ENCODE measurements at places on chromosomes 1 and 21.
A peak's percentile ranks its signal among the peaks of the same experiment; 100 is the strongest.

GRCh38 chr1:33430692-33431593, at the start of gene PHC2:
Gene PHC2, minus strand, starts transcription at chr1:33431095. Its CDS starts 55,556 bp downstream, at chr1:33375539.
- DNase-seq = peak; percentile 94

DNA sequence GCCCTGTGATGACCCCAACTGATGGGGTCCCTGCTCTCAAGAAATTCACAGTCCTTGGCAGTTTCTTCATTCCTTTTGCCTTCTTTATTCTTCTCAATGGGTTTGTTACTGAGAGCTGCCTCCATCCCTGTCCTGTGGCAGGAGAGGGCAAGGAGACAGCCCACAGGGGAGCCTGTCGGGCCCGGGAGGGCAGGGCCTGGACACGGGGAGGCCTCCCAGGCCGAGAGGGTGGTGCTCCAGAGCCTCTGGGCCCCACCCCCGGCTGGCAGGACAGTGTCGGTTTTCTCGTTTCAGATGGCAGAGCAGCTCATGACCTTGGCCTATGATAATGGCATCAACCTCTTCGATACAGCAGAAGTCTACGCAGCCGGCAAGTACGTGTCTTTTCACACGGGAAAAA, 36.2 kb downstream of the KCNAB2 start:
- no peak for DNase-seq

GRCh38 chr1:172487550-172487949, 43.7 kb upstream of the PIGC start:
- DNase-seq = no peak

DNA sequence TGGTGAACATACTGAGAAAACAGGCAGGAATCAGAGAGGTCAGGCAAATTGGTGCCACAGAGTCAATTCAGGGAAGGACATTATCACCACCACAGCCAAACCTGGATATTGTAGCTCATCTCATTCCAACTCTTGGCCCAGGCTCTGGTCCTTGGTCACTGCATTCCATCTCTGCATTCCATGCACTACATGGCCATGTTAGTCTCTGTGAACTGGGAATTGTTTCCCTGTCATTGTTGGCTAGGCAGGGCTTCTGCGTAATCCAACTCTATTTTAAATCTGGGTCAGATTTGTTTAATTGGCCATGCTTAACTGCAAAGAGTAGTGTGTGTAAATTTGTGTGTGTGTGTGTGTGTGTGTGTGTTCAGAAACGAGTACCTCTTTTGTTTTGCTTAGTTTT, 837.6 kb upstream of the ADAMTS5 start:
- no peak for DNase-seq

- DNase-seq = no peak
These were observed 341.1 kb upstream of the RUNX1 start for GRCh38 chr21:35390013-35390776.

DNA sequence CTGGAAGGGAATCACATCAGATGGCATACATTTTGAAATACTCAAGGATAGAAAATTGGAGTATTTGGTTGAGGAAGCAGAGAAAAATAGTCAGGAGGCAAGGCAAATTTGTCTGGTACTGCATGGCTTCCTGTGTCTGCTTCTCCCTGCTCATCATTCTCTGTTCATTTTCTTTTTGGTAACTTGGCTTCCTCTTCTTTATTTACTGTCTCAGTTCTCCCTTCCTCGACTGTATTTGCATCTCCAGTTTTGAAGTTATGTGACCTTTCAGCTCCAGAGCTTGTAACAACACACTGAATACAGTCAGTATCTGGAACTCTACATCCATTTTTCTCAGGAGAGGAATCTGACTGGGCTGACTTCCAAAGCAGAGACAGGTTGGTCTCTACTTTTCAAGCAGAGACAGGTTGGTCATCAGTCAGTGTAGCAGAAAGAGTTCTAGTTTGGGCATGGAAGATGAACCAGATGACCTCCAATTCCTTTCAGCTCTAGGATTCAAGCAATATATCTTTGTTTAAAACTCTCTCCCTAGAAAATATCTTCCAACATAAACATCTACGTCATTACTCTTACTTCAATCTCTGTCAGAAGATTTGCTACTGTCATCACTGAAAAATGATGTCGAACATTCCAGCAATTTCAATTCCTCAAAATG, 571.2 kb downstream of the ADGRL2 start:
- DNase-seq = no peak

DNA sequence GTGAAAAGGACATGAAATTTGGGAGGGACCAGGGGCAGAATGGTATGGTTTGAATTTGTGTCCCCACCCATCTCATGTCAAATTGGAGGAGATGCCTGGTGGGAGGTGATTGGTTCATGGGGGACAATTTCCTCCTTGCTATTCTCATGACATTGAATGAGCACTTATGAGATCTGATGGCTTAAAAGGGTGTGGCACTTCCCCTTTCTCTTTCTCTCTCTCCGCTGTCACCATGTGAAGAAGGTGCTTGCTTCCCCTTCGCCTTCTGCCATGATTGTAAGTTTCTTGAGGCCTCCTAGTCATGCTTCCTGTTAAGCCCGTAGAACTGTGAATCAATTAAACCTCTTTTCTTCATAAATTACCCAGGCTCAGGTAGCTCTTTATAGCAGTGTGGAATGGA, 7.6 kb upstream of the GBP4 start:
- DNase-seq = no peak
